ENCODE measurements at places on chromosomes 2 and 18.

DNA sequence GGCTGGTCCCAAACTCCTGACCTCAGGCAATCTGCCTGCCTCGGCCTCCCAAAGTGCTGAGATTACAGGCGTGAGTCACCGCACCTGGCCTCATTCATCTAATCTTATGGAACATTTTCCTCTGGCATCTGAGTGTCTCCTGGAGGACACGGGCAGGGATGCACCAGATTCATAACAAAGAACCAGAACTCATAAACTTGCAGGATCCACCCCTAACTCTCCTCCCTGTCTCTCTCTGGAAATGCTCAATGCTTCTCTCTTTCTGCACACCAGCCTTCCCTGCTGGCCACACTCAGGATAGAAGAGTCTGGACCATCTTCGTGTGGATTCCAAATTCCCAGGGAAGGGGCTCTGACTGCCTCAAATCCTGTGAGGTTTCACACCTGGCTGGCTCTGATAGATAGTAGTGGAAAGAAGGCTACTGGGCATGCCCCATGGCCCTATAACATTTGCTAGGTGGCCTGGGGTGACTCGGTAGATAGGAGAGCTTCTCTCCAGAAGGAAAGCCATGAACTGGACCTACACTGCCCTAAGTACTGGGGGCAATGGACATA lies 483.2 kb upstream of the GYPC start:
- DNase-seq, result no peak

GRCh38 chr2:29561181-29561580 lies 360.2 kb downstream of the ALK start:
- no peak for DNase-seq

GRCh38 chr2:172735582-172736423 lies at the start of gene RAPGEF4:
Gene RAPGEF4, plus strand, starts transcription at chr2:172735845. Its CDS starts 139 bp downstream, at chr2:172735984.
- DNase-seq, result no peak

- DNase-seq, result no peak
Observed at GRCh38 chr2:81706856-81707255, 1402.3 kb upstream of the LRRTM1 start.

DNA sequence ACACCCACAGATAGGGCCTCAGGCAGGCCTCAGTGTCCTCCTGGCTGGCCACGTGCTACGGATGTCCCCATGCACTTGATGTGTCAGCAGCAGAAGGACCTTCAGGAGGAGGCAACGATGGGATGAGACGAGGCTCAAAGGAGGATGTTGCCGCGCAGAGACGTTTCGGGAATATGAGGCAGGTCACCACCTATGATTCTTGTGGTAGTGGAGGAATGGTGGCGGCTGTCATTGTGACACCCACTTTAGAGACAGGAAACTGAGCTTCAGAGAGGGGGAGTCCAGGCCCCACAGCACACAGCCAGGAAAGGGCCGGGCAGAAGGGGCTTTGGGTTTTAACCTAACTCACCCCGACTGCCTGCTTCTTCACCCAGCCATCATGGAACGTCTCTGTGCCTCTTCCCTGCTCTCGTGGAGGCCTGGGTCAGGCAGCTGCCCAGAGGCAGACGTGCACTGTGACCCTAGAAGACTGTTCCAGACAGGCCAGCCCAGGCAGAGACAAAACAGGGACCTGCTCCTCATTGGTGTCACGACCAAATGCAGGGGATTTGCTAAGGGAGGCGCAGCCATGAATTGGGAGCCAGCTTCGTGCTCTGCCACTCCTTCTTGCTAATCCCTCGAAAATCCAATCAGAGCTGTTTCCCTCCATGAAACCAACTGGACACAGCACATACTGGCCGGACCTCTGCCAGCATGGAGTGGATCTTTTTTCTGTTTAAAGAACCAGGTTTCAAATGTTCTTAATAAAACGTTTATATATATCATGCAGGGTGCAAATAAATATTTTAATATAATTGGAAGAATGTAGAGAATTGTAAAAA lies 169.2 kb downstream of the ASB1 start:
- no peak for DNase-seq
